ENCODE measurements at places on chromosomes 2 and 18.

DNA sequence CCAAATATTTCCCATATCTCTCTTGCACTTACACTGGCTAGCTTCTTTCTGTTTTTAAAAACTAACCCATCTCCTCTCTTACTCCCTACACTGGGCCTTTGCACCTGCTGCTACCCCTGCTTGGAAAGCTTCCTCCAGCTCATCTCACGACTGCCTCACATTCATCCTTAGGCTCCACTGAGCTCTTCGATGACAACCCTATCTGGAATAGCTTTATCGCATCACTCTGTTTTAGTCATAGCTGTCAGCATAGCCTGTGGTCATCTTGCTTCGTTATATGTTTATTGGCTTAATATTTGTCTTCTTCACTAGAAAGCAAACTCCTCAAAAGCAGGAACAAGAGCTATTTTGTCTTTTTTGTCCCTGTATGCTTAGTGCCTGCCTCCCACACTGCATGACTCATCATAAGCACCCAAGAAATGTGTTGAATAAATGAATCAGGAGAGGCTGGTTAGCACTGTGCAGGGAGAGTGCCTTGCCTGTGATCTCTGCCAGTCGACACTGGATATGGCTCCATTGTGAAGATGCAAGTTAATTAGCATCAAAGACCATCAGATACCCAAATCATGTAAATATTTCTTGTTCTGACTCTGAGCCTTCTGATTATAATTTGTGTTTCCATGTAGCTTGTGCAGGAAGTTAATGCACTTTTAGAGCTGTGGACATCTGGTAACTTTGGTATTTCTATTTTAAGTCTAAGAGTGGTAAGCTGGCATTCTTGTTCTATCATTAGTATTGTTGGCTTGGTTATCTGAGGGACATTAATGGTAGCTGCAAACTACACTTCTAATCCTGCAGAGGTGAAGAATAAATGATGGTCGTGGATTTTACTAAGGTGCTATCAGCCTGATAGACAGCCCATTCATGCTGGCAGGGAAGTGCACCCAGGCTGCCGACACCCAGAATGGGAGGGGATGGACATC is 10.3 kb upstream of the DYTN start:
- DNase-seq: no peak

DNA sequence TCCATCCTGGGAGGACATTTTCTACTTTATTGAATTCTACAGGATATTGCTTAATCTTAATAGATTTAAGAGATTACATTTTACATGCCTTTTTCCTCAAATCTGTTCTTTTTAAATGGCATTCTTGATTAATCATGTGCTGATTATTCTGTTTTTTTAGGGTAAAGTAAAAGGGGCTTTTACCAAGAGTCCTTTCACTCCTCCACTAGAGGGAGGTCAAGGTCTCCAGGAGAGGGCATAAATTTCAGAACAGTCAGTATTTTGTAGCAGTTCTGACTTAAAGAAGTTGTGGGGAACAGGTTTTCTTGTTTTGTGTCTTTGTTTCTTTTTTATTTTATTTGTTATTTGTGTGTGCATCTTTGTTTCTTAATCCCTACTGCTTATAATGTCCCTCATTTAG is 25.4 kb downstream of the WDR75 start:
- no peak for DNase-seq

- DNase-seq: no peak
Observed at GRCh38 chr2:33323957-33324356, 152.5 kb upstream of the RASGRP3 start.

GRCh38 chr2:214088536-214088935 is 322.3 kb upstream of the VWC2L start:
- no peak for DNase-seq

- no peak for DNase-seq
Observed at GRCh38 chr2:180985771-180986395, 5.5 kb downstream of the UBE2E3 start.

- DNase-seq: no peak
Observed at GRCh38 chr2:75476761-75477160, 84.0 kb downstream of the EVA1A start.

- no peak for DNase-seq
Observed at GRCh38 chr18:46856973-46857372, 60.3 kb downstream of the PIAS2 start.

GRCh38 chr2:164581050-164581449 is 40.2 kb downstream of the GRB14 start:
- DNase-seq: no peak

GRCh38 chr2:119255760-119256581 is 32.3 kb downstream of the STEAP3 start:
- no peak for DNase-seq

DNA sequence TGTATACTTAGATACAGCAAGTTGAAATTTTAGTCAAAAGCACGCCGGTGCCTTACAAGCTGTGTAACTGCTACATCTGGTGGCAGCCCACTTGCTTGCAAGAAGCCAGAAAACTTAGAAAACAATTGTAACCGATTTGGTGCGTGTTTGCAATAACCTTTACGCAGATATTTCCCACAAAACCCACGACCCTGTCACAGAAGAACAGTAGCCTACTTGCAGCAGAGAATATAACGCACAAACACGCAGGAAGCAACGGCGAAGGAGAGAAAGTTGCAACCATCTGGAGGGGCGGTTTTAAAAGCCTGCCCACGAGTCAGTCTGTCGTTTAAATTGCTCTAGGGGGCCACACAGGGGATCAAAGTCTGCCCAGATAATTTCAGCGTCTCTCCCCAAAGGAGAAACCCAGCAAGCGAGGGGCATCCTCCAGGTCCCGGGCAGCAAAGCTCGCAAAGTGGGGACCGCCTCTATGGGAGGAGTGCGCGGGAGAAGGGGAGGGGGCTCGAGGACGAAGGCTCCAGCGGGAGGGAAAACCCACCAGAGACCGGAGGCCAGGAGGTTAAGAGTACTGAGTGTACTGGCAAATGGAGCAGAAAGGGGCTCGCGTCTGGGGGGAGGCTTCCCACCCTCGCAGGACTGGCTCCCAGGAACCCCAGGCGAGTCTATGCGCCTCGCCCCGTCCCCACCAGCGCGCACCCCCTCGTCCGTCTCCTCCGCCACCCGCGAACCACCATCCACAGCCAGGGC is 1.1 kb downstream of the TLK1 start:
- DNase-seq: peak; percentile 23

DNA sequence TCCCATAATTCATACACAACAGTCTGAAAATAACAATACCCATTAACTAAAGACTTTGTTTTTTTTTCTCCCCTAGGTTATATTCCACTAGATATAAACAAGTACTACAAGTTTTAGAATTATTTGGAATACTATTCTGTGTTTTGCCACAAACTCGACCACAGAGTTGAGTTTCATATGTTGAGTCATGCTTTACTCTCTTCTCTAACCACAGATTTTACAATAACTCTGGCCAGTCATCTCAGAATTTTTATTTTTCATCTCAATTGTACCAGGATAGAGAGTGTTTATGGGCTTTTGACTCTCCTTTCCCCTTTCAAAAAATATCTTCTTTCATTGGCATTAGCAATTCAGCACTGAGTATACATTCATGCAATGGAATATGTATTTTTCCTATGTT is 348.7 kb upstream of the GALNT5 start:
- no peak for DNase-seq

GRCh38 chr18:55390898-55391297 is 197.1 kb downstream of the TCF4 start:
- DNase-seq: no peak

- DNase-seq: no peak
Observed at GRCh38 chr2:181307203-181307991, 149.8 kb upstream of the ITGA4 start.

GRCh38 chr2:196927376-196928225 is 1.1 kb upstream of the PGAP1 start:
- peak; percentile 23 for DNase-seq

DNA sequence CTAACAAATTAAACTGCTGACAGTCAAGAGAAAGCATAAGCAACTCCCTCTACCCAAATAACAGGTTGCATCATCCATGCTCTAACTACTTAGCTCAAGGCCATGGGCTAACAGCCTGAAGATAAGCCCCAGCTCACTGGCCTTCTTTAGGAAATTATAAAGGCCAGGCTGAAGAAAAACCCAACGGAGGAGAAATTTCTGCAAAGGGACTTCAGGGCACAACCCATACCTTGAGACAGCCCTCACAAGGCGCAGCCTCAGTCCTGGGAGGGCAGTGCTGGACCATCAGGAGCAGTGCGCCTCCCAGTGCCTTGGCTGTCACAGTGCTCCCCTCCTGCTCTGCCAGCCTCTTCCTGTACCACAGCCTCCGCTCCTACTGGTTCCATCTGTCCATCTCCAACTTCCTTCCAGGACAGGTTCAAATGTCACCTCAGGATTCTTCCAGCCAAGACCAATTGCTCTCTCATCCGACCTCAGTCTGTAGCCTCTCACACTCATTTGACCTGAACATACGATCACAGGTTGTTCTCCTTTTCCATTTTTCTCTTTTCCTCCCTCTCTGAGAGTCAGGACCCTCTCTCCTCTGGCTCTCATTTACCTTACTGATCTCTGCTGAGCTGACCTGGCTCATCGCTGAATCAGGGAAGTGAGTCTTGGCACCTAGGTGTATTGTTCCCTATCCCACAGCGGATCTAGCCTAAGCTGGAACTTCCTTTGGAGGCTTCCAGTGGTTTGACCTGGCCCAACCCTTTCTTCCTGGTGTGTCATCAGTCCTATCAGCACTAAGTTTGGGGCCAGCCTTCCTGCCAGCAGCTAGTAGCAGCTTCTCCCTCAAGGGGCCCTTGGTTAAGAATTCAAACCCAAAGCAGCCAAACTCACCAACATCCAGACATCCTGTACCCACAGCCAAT is 1.9 kb downstream of the MCFD2 start:
- DNase-seq: no peak

- no peak for DNase-seq
Observed at GRCh38 chr2:236545814-236546480, 23.7 kb upstream of the ACKR3 start.

GRCh38 chr18:59002974-59003594 is 136.6 kb upstream of the SEC11C start:
- DNase-seq: no peak

DNA sequence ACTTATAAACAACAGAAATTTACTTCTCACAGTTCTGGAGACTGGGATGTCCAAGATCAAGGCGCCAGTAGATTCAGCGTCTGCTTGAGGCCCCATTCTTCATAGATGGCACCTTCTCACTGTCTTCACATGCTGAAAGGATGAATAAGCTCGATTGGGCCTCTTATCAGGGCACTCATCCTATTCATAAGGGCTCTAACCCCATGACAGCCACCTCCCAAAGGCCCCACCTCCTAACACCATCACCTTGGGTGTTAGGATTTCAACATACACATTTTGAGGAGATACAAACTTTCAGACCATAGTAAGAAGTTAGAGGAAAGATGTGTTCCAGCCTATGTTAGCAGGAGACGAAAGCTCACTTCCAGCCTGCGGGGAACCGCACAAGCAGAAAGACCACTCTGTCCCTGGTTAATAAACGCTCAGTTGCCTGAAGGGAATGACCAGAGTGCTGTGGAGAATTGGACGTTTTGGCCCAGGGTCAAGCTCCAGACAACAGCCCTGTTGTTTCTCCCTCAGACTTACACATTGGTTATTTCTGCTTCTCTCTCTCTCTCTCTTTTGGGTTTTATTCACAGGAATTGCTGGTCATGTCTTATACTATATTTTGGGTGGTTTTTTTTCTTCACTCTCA is 90.3 kb downstream of the MAPRE2 start:
- DNase-seq: no peak

DNA sequence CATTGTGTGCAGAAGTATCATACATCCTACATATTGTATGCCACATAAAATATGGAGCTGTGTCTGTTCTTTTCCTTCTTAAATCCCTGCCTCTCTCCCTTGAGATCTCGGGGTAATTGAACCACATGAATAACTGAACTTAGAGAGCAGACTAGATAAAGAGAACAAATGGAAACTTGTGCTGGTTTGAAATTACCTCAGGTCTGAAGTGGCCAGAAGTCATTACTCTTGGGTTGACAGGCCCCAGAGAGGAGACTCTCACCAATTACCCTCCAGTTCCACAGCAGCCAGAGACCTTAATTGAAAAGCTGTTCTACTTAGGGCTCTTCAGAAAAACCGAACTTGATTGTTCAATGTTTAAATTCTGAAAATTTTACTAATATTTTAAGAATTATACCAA is 5.0 kb upstream of the ADAM17 start:
- no peak for DNase-seq

GRCh38 chr2:50355891-50356290 is 676.0 kb downstream of the NRXN1 start:
- DNase-seq: no peak

GRCh38 chr2:159497847-159498246 is 118.5 kb downstream of the BAZ2B start:
- DNase-seq: no peak

GRCh38 chr2:199922856-199923255 is 11.8 kb downstream of the C2orf69 start:
- no peak for DNase-seq

GRCh38 chr18:54530285-54530684 is 60.8 kb upstream of the DYNAP start:
- no peak for DNase-seq

- no peak for DNase-seq
Observed at GRCh38 chr2:192243488-192243887, 48.8 kb upstream of the TMEFF2 start.

DNA sequence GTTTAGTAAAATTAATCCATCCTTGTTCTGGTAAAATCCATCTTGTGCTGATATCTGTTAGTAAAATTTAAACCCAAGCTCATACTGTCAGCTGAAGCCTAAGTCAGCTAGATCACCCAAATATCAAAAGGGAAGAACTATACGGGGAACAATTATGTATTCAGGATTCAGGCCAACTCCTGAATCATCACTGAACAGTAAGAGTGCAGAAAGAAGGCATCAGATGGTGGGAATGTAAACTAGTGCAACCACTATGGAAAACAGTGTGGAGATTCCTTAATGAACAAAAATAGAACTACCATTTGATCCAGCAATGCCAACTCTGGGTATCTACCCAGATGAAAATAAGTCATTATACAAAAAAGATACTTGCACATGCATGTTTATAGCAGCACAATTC is 81.8 kb downstream of the RAPGEF4 start:
- DNase-seq: no peak

- DNase-seq: no peak
Observed at GRCh38 chr2:145044491-145044890, 524.6 kb upstream of the ZEB2 start.

- no peak for DNase-seq
Observed at GRCh38 chr2:60857056-60857455, 24.3 kb upstream of the REL start.

DNA sequence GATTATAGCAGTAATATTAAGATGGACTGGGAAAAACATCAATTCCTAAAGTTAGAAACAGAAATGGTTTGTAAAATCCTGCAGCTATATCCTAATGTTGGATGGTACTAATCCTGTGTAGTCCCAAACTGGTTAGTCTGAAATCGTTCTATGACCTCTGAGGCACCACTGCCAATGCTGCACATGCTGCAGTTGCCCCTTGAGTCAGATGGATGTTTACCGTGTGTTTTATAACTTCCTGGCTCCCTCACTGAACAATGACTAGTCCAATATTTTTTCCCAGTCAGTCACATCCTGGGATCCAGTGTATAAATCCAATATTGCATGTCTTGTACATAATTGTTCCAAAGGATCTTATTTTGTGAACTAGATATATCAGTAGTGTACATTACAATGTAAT is 226.7 kb upstream of the PKDCC start:
- DNase-seq: no peak

- no peak for DNase-seq
Observed at GRCh38 chr2:134683561-134684112, 35.2 kb downstream of the TMEM163 start.

GRCh38 chr18:35851286-35851970 is 121.1 kb upstream of the RMP24 start:
- no peak for DNase-seq

All from stimulated activated CD8-positive, alpha-beta memory T cell treated with anti-CD3 and anti-CD28 coated beads, Interleukin-15, amount 100 ng/mL, for 4 hours (primary cell).